SK-MEL-5 (cell line): ENCODE measurements at places on chromosomes 2 and 18.

DNA sequence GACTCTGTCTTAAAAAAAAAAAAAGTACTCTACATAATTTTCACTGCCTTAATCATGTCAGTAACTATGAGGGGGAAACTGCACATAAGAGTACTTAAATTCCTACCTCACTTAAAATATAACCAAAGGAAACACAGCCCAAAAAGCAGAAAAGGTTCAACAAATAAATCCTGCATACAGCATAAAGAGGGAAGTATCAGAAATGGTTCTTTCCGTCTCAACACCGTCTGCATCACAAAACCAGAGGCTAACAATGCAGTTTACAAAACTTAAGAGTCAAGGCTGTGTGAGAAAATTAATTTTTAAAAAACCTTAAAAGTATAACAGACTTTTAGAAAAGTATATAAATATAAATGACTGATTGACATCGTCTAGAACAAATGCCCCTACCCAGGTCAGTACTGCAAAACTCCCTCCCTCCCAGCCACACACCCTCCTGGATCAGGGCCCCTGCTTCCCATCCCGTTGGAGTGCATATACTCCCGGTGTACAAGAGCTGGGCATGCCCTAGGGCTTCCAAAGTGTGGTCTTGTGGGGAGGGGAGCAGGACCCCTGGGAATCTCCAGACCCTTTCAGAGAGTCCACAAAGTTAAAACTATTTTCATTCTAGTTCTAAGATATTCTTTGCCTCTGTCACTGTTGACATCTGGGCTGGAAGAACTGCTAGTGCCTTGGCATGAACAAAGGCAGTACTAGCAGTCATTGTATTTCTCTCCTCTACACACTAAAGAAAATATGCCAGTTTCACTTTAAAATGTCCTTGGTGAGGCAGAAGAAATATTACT, 67.0 kb upstream of the SERTAD2 start:
- no peak for DNase-seq

DNA sequence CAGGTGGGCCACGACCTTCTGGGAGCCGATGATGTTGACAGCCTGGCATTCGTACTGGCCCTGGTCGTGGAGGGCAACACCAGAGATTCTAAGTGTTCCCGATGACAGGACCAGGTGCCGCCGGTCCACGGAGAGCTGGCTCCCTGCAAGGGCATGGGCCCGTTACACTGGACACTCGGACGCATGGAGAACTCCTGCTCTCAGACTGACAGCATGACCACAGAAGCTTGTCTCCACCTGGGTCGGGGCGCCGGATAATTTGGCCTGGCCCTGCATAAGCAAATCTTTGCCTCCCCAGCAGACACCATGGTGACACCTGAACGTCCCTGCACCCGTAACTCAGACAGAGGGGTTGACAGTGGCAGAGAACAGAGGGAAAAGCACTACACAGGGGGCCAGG, 80.7 kb downstream of the PXDN start:
- no peak for DNase-seq

GRCh38 chr18:23612434-23613090, 26.3 kb upstream of the NPC1 start:
- no peak for DNase-seq

GRCh38 chr2:45014016-45014702, 4.9 kb upstream of the SIX2 start:
- no peak for DNase-seq

- no peak for DNase-seq
Observed at GRCh38 chr2:127220768-127221527, 849 bp upstream of the CYP27C1 start.

DNA sequence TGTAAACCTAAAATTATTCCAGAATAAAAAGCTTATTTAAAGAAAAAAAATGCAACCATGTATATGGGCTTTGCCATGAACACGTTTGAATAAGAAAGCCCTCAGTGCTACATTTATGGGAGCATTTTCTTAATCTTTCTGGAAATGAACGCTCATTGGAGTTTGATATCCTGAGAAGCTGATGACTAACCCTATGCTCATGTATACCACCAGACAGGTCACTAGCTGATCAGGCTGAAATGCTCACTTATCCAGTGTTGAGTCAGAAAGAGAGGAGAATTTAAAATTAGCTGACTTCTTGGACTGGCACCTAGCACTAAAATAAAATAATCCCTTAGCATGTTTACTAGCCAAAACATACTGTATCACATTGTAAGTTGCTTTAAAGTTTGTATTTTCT, 254.9 kb upstream of the SIX3 start:
- no peak for DNase-seq

DNA sequence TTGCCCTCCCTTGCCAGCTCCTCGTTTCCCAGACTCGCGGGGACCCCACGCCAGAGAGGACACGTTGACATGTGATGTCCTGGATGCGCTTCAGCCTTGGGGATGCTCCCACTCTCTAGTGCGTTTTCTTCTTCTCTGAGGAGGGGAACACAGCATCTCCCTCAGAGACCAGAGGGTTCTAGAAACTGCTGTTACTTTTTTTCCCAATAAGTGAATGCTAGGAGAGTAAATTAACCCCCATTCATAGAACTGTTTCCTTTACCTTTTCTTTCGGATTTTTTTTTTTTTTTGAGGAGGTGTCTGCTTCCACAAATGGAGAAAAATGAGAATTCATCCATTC, 370 bp upstream of the EFEMP1 start:
- no peak for DNase-seq

DNA sequence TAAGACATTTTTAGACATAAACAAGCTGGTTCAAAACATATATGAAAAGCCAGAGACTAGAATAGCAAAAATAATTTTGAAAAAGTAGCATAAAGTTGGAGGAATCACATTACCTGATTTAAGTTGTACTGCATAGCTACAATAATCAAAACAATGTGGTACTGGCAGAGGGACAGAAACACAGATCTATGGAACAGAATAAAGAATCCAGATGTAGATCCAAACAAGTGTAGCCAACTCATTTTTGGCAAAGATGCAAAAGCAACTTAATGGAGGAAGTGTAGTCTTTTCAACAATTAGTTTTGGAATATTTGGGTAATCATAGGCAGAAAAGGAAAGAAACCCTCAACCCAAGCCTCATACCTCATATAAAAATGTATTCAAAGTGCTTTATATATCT, 278.7 kb upstream of the ZNF521 start:
- DNase-seq, result no peak

- peak; percentile 61 for DNase-seq
Observed at GRCh38 chr2:230913406-230914143, 11.5 kb downstream of the GPR55 start.

DNA sequence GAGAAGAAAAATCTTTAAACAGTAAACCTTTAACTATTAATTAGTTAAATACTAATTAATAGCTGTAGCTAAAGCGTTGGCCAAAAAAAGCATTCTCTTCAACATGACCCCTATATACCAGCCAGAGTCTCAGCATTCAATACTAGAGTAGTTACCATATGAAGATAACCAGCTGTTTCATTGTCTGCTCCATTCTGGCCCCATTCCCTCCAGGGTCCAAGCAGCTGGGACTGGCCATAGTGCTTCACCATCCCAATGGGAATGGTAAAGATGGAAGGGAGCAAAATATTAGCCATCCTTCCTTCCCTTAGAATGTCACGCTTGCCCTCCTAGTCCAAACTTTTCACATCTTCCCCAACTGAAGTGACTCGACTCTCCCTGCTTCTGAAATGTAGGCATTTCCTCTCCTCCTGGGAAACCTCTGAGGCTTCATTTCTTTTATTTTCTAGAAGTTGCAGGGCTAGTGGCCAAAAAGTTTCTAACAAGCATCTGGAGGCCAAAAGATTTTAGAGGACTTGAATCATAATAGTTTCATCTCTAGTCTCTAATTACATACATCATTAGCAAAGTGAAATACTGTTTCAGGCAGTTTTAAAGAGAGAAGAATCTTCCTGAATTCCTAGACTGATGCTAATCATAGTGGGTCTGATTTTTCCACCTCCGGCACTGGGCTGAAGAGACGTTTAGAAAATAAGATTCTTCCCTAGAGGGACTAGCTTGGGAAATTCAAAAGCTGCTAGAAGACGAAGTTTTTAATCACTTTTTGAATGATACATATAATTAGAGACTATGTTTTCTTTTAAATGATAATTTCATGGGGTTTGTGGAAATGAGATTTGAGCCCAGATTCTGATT, 52.7 kb downstream of the CCDC68 start:
- DNase-seq, result no peak

- DNase-seq, result peak; percentile 45
Observed at GRCh38 chr18:79964330-79965118, at the start of gene HSBP1L1. Gene HSBP1L1 (plus strand): TSS chr18:79964643. CDS start chr18:79964736, 93 bp downstream.

DNA sequence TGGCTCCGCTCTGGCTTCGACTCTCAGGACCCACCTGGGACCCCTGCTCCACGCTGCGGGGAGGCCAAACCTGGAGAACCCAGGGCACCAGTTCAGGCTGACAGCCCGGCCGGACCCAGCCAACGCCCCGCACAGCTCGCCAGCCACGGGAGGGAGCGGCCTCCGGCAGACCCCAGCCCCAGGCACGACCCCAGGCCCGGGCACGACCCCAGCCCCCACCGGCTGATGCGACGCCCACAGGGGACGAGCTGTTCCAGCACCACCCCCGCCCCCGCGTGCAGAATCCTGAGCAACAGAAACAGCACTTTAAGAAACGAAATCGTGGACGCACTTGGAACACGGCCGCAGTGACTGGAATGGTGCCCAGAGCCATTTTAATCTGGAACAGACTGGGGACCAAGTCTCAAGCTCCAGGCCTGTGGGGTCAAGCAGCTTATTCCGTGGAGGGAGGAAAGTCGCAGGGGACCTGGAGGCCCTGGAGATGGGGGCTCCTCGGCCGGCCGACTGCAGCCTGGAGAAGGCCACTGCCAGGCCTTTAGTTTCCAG, 74.2 kb downstream of the MBP start:
- DNase-seq, result no peak

GRCh38 chr2:238155761-238156694, 2.7 kb upstream of the ERFE start:
- DNase-seq, result no peak
